Skeletal muscle tissue (tissue), 5 donors: ENCODE measurements at places on chromosomes 11 and 22. TPM values are rescaled to one million over a fixed set of nuclear protein-coding genes. Genes with fewer than 3 reads are reported as not detected.

Gene TRIM49
- total RNA-seq, result not detected

Gene CHKB
- 17.7 TPM for total RNA-seq

Gene MRPL40
- total RNA-seq, result 34.4 TPM

Gene RAC2
- total RNA-seq, result 0.52 TPM

Gene GNG3
- total RNA-seq, result not detected

Gene P2RX6
- total RNA-seq, result 11.0 TPM

Gene OR4X2
- not detected for total RNA-seq

Gene ARFGAP3
- 32.9 TPM for total RNA-seq

Gene SLC22A9
- not detected for total RNA-seq

Gene OR51B4
- total RNA-seq, result 0.52 TPM

Gene SCUBE2
- 37.1 TPM for total RNA-seq

Gene CD44
- 133 TPM for total RNA-seq

Gene ANGPTL5
- 1.6 TPM for total RNA-seq

Gene ABTB2
- total RNA-seq, result 6.3 TPM

Gene PAMR1
- total RNA-seq, result 37.1 TPM

Gene FDXACB1
- 2.1 TPM for total RNA-seq

Gene ACR
- total RNA-seq, result 0.52 TPM

Gene SLC1A2
- total RNA-seq, result 1.6 TPM

Gene PES1
- 43.3 TPM for total RNA-seq

Gene LDHAL6A
- not detected for total RNA-seq
